ENCODE measurements at places on chromosomes 11 and 22.

GRCh38 chr11:76371170-76371569 is 9.8 kb downstream of the THAP12 start:
- no peak for DNase-seq

- peak; percentile 87 for DNase-seq
These were observed 4.0 kb upstream of the MCAM start for GRCh38 chr11:119320776-119321524.

- DNase-seq: no peak
These were observed 10.2 kb upstream of the AMPD3 start for GRCh38 chr11:10444725-10445315.

DNA sequence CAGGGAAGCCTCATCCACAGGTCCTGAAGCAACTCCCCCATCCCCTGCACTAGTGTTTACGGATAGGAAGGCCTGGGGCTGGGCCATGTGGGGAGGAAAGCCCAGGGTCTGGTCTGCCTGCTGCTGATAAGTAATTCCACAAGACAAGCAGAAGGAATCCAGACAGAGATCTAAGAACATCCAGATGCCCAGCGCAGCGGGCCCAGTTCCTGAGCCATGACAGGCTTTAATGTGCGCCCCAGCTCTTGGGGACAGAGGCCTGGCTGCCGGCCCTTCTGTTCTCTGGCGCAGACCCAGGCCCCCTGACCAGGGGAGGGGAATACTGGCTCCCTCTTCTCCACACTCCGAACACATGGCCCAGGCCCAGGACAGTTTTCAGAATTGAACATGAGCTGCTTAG is 28.8 kb upstream of the ETS1 start:
- peak; percentile 36 for DNase-seq

Data from endodermal cell (in vitro differentiated cells).